ENCODE measurements at places on chromosomes 7 and 10.

GRCh38 chr7:54090652-54091213, 451.4 kb upstream of the VSTM2A start:
- DNase-seq: no peak

- no peak for DNase-seq
Measured at GRCh38 chr10:58704671-58705141, 192.0 kb downstream of the BICC1 start.

- DNase-seq: no peak
Measured at GRCh38 chr7:51451751-51452476, 135.3 kb upstream of the COBL start.

DNA sequence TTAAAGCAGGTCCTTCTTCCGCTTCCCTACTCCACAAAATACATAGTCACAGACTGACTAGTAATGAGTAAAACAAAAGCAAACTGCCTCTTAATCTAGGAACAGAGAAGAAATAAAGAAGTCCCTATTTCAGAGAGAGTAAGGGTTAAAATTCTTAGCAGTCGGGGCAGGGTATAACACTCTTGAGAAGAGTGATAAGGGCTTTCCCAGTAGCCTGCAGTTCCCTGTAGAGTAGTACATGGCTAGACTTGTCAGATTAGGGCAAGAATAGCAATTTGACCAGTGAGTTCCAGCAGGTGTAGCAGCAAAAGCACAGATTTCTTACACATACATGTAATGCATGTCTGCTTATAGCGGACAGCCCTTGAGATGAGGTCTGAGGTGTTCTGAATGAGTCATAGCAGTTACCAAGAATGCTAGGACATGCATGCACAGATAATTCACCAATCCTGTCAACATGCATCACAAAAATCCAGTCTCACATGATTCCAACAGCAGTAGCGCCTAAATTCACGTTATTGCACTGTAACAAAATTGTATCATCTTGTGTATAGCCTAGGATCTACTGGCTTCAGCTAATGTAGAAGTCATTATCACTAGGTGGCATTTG, 40.7 kb downstream of the BTRC start:
- no peak for DNase-seq

DNA sequence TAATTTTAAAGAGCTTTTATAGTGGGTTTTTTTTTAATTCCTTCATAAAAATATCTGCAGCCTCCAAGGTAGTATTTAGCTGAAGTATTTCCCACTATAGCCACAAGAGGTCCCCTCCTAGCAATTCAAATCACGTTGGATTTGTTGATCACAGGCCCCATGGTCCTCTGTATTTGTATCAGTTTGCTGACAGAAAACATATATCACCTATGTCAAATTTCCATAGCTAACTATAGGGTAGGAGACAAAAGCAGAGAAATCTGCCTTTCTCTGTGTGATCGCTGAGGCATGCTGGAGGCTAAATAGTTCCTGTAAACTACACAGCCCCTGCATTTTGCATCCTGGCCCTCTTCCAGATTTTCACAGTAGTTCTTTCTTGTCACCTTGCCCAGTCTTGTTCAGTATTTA, 1.7 kb upstream of the CTNNA3 start:
- DNase-seq: peak; percentile 41

DNA sequence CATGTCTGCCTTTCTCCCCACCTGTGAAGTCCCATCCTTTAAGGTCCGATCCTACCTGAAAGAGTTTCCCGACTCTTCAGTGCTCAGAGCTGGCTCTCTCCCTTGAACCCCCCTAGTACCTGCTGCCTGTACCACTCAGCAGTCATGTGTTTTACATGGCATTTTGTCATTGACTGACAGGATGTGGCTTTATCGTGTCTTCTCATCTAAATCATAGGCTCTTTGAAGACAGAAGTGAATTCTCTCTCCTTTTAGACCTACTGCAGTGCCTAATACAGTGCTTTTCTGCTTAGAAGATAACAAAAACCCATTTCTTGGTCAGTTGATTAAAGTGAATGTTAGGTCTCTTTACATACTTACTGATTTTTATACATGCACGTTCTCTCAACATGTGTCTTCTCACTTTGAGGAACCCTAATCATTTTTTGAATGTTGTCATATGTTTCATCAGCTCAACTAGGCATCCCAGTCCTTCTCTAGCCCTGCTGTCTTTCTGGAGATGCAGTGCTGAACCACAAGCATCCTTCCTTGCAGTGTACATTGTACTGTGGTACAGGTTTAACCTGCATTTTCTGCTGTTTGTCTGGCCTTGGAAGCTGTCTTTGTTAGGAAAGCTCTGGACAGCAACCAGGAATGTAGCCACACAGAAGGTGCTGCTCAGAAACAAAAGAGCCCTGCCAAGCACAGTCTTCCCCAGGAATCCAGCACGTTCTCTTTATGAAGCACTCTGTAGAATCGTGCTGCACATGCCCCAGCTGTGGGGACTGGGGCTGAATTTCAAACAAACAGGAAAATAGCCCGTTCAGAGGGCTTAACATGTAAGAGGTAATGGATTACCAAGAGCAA, 28.1 kb upstream of the LRRC4 start:
- peak; percentile 23 for DNase-seq

- DNase-seq: no peak
Measured at GRCh38 chr7:22354462-22354861, 2.5 kb downstream of the RAPGEF5 start.

- no peak for DNase-seq
Measured at GRCh38 chr10:1253523-1254353, 197.6 kb downstream of the WDR37 start.

DNA sequence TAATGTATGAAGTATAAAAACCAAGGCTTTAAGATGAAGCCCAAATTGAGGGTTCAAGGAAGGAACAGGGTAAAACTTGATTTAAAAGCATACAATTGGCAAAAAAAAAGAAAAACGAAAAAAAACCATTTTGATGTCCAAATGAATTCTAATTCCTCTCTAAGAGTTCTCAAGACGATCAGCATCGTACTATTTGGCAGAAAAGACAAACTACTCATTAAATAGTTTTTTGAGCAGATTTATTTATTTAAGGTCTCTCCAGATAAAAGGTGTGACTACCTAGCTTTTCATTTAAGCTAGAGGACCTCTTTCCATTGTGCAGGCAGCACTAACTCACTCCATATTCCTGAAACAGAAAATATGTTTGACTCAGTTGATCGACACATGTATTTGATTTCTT, 245.0 kb downstream of the KIAA1217 start:
- DNase-seq: no peak

- DNase-seq: no peak
Measured at GRCh38 chr10:92241158-92241500, 49.7 kb downstream of the CPEB3 start.

DNA sequence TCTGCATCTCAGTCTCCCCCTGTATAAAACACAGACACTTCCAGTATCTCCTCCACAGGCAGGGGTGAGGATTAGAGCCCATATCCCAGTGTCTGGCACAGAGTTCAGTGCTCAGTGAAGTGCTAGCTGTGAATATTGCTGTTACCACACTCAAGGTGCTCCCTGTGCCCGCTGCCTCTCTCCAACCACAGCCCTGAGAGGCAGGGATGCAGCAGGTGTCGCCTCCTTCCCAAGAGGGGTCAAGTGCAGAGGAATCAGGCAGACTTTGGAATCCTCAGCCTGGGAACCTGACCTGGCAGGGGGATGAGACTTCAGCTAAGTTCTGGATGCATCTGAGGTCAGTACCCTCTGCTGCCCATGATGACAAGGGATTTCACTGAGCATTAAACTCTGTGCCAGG, 163.1 kb downstream of the GFRA1 start:
- DNase-seq: no peak

DNA sequence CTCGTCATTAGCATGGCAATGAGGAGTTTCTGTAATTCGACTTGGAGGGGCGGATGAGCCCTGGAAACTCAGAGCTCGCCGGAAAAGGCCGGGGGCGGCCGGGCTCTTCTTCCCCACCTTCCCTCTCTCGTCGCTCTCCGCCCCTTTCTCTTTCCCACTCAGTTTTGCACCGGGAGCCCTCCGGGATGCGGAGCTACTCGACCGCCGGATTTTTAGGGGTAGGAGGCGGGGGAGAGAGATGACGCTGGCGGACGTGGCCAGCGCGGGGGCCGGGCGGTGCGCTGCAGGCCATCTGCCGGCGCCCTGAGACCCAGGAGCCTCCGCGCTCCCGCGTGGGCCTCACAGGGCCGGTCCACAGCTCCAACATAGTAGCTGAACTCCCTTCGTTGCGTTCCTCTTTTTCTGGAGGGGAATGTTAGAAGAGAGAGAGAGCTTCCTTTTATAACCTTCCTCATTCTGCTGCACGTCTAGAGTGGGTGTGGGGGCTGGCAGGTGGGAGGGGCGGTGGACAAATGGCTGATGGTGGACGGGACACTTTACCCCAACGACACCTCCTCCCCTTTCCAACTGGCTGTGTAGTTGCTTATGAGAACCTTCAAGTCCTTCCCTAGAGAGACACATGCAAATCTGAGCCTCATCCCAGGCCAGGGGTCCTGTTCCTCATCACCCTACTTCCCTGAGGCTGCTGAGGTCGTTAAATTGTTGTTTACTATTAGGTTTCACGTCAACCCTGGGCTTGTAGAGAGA, 1.1 kb upstream of the HOXA1 start:
- no peak for DNase-seq

- DNase-seq: no peak
Measured at GRCh38 chr7:47663213-47663612, 81.3 kb upstream of the TNS3 start.

DNA sequence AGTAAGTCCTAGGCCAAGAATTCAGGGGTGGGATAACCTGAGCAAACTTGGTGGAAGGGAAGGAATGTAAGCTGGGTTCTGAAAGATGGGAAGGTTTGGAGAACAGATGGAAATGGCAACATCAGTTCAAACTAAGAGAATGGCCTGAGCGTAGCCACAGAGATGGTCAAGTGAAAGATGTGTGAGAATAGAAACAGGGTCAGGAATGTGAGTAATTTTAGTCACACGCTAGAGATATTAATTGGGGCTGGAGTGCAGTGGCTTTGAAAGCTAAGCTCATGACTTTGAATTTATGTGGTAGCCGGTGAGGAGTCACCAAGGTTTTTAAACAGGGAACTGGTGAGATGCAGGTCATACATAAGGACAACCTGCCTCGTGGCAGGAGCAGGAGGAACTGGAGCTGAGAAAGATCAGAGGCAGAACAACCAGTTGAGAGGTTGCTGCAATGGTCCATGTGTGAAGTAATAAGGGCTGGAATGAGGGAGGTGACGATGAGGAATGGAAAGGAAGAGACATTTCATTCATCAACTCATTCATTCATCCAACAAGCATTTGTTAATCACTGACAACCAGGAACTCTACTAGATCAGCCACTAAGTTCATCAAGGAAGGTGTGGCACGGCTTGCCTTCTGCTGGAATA, 12.9 kb upstream of the SORBS1 start:
- no peak for DNase-seq

DNA sequence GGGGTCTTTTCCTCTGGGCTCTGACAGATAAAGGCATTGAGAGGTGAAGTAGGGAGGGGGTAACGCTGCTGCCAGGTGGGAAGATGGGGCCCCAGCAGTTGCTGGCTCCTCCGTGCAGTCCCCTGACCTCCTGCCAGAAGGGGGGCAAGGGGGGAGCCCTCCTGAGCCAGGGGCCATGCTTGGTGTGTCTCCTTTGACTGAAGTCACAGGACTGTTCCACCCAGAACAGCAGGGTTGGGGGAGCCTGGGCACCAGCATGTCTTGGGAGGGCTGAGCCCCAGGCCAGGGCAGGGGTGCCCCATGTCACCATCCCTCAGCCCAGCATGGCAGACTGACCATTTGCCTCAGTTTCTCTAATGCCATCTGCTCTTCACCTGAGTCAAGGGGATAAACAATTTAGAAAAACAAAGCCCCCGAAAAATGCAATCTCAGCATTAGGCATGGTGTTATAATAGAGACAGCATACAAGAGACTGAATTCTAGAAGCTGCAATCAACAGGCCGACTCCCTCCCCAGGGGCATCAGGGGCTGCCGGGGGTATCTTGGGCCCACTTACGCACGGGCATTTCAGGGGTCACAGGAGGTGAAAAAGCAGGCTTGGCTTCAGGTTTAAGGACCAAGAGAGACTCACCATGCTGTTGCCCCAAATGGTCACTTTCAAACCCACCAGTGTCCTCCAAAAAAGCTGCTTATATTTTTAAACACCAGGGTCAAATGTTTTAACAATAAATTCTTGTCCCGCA, 108.6 kb upstream of the GPR26 start:
- no peak for DNase-seq

GRCh38 chr7:157863176-157863575, 526.4 kb downstream of the DNAJB6 start:
- DNase-seq: no peak

DNA sequence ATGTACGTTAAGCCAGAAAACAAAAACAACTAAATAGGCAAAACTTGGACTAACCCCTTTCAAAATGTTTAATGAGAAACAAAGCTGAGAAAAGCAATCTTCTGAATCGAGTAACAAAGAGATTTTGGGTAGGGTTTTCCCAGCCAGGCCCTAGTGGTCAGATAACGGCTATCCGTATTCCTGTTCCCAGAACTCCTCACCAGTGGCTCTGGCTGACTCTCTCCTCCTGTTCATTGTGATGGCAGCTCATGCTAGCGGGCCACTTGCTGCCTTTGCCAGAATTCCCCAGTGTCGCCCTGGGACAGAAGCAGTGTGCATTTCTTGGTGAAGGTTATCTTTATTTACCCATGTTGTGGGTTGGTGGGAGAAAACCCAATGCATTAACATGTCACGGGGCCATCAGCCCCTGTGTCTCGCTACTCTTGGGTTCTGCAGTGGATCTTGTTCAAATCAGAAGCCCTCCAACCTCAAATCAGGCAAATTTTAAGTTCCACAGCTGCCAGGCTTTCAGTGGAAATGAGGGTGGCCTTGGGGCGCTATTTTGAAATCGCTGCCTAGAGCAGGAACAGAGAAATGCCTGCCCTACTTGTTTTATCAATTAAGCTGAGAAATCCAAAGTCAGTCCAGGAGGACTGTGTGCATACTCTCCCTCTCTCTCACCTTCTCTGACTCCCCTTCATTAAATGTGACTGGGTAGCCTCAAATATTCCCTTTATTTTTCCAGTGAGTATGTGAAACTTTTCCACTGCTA, 164.5 kb upstream of the NPVF start:
- DNase-seq: no peak

DNA sequence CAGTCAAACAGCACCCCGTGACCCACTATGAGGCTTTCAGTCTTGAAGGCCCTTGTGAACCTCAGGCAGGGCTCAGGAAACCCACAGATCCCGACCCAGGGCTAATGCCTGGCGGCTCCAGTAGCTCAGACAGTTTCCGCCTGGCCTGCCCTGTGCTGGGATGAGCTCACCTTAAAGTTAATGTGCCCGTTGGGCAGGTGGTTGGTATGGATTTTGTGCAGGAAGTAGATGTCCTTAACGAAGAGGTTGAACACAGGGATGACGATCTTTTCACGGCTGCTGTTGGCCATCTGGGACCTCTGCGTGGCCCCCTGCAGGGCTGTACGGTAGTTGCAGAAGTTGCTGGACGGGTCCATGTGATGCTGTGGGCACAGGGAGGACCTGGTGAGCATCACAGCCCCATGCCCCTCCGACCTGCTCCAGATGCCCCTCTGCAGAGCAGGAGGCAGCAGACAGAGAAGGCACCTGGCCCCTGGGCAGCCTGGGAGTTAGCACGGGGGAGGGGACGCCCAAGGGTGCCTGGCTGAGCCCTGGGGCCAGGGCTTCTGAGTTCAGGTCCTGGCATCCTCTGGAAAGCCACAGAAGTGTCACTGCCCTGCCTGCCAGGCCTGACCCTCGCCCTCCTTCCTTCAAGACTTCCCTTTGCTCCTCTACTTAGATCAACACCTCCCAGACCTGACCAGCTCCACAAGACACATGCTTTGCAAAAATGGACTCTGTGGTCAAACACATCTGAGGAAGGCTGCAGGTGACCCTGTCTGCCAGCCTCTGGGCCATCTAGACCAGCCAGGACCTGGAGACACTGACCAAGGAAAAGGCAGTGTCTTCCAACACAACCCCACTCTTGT, 59.8 kb downstream of the CSGALNACT2 start:
- DNase-seq: no peak

Data from central memory CD4-positive, alpha-beta T cell (primary cell).